ENCODE measurements at places on chromosomes 12 and 14.

- DNase-seq: no peak
Observed at GRCh38 chr14:57326253-57326652, 57.5 kb downstream of the AP5M1 start.

DNA sequence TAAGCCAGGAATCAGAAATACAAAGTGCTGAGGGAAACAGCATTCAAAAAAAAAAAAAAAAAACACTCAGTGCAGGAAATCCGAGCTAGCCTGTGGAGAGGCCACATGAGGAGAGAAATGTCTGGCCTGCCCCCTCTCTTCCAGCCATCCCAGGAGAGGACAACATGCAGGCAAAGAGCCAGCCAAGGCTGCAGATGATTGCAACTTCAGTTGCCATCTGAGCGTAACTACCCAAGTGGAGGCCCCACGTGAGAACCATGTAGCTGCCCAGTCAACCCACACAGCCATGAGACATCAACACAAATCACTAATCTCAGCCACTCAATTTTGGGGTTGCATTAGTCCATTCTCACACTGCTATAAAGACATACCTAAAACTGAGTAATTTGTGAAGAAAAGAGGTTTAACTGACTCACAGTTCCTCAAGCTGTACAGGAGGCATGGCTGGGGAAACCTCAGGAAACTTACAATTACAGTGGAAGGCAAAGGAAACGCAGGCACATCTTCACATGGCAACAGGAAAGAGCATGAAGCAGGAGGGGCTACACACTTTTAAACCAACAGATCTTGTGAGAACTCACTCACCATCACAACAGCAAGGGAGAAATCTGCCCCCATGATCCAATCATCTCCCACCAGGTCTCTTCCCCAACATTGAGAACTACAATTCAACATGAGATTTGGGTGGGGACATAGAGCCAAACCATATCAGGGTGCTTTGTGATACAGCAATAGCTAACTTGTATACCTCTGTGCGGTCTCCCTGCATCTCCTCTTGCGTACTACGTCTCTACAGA is 161.1 kb downstream of the PIWIL1 start:
- DNase-seq: no peak

GRCh38 chr14:84988357-84988756 is 541.6 kb upstream of the FLRT2 start:
- DNase-seq: no peak

- DNase-seq: no peak
Observed at GRCh38 chr12:90262251-90262650, 553.6 kb upstream of the ATP2B1 start.

- peak; percentile 28 for DNase-seq
Observed at GRCh38 chr12:14384783-14385638, 19.5 kb downstream of the ATF7IP start.

- no peak for DNase-seq
Observed at GRCh38 chr14:45698462-45699134, 445.6 kb upstream of the MIS18BP1 start.

- no peak for DNase-seq
Observed at GRCh38 chr12:56722832-56723231, 2.3 kb downstream of the NACA start.

All from activated CD4-positive, CD25-positive, alpha-beta regulatory T cell treated with anti-CD3 and anti-CD28 coated beads, Interleukin-2, amount 50 U/mL, for 16 hours (primary cell).